ENCODE measurements at places on chromosomes 13 and 19.

DNA sequence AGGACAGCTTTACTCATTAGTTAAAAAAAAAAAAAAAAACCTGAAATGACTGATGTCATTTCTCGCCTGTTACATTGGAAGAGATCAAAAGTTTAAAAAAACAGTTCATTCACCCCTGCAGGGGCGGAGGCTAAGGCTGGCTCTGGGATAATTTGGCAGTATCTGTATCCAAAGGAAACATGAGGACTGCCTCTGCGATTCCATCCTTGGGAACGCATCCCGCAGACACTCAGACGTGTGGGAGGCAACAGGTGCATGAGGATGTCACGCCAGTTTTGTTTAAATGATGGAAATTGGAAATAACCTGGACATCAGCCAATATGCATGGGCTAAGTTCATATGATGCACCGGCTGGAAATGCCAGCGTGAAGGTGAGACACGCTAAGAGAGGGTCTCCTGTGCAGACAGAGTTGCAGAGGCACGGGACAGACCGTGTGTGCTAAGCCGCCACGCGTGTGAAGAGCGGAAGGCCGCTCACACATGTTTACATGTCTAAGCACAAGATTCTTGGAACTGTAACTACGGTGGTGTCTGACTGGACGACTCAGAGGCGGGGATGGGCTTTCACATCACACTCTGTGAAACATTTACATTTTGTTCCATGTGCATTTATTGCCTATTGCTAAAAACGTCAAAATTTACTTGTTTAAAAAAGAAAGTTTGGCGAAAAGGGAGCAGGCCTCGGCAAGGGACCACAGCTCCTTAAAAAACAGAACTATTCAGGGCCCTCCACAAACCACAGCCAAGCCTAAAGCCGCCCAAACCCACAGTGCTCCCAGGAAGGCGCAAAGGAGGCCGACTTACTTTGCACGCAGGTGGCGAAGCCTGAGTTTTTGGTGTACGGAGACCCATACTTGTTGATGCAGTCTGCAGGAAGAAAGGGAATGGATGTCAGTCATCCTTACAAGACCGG, 17.9 kb downstream of the GAS6 start:
- DNase-seq, result no peak

GRCh38 chr13:106471957-106472543, 63.4 kb downstream of the EFNB2 start:
- peak; percentile 14 for DNase-seq

- DNase-seq, result no peak
Observed at GRCh38 chr19:55146078-55146704, 2.8 kb downstream of the TNNT1 start.

GRCh38 chr13:93169980-93170379, 56.6 kb upstream of the GPC6 start:
- peak; percentile 35 for DNase-seq

- no peak for DNase-seq
Observed at GRCh38 chr13:51291341-51291740, 48.1 kb upstream of the SERPINE3 start.

DNA sequence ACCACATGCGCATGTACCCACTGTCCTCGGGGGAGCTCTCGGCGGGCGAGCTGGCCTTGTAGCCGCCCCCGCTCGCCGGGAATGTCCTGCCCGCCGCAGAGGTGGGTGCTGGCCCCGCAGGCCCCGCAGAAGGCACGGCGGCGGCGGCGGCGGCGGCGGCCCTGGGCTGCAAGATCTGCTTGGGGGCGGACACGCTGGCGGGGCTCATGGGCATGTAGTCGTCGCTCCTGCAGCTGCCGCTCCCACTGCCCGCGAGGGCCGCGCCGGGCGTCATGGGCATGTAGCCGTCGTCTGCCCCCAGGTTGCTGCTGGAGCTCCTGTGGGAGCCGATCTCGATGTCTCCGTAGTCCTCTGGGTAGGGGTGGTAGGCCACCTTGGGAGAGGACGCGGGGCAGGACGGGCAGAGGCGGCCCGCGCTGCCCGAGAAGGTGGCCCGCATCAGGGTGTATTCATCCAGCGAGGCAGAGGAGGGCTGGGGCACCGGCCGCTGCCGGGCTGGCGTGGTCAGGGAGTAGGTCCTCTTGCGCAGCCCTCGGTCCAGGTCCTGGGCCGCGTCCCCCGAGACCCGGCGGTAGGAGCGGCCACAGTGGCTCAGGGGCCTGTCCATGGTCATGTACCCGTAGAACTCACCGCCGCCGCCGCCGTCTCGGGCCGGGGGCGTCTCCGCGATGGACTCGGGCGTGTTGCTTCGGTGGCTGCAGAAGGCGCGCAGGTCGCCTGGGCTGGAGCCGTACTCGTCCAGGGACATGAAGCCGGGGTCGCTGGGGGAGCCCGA, 2.4 kb downstream of the IRS2 start:
- DNase-seq, result no peak

DNA sequence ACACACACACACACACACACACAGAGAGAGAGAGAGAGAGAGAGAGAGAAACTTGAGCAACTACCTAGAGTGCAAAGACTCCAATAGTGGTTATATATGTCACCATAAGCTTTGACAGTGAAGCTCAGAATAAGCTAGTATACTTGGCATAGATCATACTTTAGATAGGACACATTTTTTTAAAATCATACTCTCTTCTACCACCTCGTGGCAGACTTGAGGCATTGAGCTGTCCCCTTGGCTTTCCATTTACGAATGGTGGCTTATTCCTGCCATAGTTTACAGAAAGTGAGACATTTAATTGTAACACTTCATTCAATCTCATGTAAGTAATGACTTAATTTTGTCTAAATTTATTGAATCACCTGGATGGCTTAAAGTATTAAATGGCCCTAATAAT, 108.2 kb downstream of the EDNRB start:
- no peak for DNase-seq

DNA sequence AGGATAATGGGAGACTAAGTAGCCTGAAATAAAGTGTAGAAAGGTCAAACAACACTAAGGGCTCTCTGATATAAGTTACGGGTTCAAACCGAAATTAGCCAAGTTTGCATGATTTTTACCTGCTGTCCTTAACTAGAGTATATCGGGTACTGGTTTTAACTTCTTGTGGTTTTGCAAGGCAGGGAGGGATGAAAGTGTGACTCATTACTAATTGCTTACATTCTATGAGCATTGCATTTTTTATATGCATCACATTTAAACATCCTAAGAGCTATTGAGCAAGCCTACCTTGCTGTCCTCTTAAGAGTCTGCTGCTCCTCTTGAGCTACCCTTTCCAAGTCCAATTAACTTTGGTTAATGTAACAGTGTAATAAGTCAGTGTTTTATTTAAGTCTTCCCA, 415.4 kb downstream of the SLITRK5 start:
- DNase-seq, result no peak

DNA sequence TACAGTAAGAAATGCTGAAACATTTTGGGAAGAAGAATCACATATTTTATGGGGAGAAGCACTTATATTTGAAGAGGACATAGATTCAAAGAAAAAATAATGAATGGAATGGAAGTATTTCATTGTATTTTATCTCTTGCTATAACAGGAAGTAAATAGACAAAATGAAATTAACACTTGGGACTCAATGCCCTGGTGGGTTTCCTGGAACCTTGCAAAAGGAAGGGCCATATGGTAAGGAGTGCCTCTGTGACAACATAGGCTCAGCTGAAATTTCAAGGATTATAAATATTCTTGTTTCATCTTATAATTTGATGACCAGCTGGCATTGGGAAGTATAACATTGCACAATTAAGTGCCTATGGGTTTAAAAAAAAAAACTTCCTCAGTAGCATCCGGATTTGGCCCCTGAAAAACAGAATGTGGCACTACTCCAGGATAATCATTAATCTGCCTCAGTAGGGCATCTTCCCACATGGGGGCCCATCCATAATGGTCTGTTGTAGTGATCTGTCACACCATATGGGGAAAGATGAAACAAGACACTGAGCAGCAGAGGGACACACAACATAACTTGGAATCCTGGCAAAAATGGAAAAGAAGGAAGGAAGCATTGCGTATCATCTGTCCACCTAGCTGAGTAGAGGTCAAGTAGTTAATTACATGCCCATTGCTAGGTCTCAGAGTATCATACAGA, 321.6 kb downstream of the NDFIP2 start:
- DNase-seq, result no peak

DNA sequence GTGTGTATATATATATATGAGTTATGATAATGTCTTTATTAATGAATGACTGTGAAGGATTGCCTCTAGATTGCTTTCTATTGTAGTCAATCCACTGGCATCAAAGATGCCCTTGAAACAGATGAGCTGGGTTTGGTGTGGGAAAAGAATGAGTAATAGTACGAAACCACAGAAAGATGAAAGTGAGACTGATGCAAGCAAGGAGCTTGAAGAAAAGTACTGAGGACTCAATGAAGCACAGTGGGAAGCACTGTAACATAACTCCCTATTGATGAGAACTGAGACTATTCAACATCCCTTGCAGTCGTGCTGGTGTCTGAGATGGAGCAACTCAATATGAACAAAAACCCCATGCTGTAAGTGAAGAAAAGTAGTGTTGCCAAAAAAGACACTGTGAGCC, 1794.2 kb downstream of the SLITRK5 start:
- DNase-seq, result no peak

Measured in HFF-Myc (cell line).